ENCODE measurements at places on chromosomes 5 and 9. TPM values are rescaled to one million over a fixed set of nuclear protein-coding genes. Genes with fewer than 3 reads are reported as not detected.

GRCh38 chr5:90418214-90418613 lies 8.7 kb upstream of the CETN3 start:
- no peak for DNase-seq
- no peaks in the 10 kb centered on the region for H3K4me1 ChIP-seq
- H3K27me3 ChIP-seq = no peaks in the 10 kb centered on the region
- H3K36me3 ChIP-seq = no peaks in the 10 kb centered on the region

- no peak overlapping the region for H3K4me3 ChIP-seq
- no peaks in the 10 kb centered on the region for H3K27me3 ChIP-seq
- no peak overlapping the region for H3K27ac ChIP-seq
- DNase-seq = no peak
These were observed 41.4 kb upstream of the RUSC2 start for GRCh38 chr9:35448496-35448895.

- no peaks in the 10 kb centered on the region for H3K27me3 ChIP-seq
- no peak overlapping the region for H3K4me3 ChIP-seq
- no peaks in the 10 kb centered on the region for H3K36me3 ChIP-seq
- H3K27ac ChIP-seq = no peak overlapping the region
These were observed 372.1 kb downstream of the ARRDC3 start for GRCh38 chr5:91011029-91011428.

DNA sequence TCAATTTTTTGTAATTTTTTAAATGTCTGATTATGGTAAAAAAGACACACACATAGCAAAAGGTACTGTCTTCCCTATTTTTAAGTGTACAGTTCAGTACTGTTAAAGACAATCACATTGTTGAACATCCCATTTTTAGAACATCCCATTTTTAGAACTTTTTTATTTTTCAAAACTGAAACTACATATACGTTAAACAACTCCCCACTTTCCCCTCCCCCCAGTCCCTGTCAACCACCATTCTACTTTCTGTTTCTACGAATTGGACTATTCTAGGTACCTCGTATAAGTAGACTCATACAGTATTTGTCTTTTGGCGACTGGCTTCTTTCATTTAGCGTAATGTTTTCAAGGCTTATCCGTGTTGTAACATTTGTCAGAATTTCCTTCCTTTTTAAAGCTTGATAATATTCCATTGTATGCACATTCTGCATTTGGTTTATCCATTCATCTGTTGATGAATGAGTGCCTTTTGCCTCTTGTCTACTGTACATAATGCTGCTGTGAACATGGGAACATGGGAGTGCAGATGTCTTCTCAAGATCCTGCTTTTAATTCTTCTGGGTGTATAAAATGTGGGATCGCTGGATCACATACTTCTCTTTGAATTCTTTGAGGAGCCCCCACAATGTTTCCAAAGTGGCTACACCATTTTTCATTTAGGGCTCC lies 154.0 kb downstream of the PIK3R1 start:
- no peak overlapping the region for H3K27ac ChIP-seq
- H3K4me1 ChIP-seq = no peaks in the 10 kb centered on the region
- H3K27me3 ChIP-seq = no peaks in the 10 kb centered on the region

SNX24 gene
- total RNA-seq = 9.9 TPM

PSD2 gene
- 0.18 TPM for total RNA-seq

RFESD gene
- 3.9 TPM for total RNA-seq

GFI1B gene
- 0.13 TPM for total RNA-seq

CARTPT gene
- not detected for total RNA-seq

BASP1 gene
- total RNA-seq = 18.1 TPM

Measured in muscle of leg (tissue), 16 donors.